Umbilical cord (tissue), 2 donors: ENCODE measurements at places on chromosomes 2 and 18.

DNA sequence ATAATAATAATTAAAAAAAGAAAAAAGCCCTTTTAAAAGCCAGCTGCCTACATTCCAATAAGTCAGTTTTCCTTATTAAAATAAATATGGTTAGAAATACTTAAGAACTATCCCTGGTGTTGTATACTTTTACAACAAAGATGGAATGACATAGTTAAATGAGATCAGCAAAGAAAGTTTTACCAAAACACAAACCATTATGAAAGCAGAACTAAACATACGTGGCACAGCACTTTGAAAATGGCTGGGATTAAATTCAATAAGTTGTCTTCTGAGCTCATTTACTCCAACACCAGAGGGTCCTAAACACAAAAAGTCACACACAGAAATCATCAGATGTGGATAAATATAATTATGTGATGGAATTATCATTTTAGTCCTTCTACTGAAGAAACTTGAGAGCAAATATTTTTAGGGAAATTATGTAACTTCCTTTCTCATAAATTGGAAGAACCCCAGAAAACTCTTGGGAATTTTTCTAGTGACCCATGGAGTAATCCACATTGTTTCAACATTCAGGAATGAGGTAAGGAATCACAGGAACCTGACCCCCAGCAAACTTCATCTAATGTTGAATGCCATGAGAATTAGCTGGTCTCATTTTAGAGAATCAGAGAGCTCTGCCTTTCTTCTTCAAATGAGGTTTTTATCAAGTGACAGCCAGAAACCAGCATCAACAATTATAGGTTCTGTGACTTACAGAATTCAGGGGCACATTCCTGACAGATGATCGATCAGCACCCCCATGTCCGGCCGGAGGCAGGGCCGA, 11.5 kb upstream of the TMEM237 start:
- no peak for DNase-seq

DNA sequence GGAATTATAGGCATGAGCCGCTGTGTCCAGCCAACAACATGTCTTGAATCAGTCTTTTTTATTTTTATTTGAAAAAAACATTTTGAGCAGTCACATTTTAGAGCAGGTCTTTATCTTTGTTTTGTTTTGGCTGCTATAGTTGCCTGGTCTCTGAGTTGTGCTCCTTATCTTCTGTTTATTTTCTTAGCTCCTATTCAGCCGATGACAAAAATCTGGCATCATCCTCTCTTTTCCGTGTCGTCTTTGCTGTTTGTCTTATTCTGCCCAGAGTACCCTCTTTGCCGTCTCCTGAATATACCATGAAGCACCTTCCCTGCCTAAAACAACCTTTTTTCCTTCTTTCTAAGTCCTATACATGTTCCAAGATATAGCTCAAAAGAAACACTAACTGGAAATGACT, 201.1 kb downstream of the THSD7B start:
- no peak for DNase-seq

DNA sequence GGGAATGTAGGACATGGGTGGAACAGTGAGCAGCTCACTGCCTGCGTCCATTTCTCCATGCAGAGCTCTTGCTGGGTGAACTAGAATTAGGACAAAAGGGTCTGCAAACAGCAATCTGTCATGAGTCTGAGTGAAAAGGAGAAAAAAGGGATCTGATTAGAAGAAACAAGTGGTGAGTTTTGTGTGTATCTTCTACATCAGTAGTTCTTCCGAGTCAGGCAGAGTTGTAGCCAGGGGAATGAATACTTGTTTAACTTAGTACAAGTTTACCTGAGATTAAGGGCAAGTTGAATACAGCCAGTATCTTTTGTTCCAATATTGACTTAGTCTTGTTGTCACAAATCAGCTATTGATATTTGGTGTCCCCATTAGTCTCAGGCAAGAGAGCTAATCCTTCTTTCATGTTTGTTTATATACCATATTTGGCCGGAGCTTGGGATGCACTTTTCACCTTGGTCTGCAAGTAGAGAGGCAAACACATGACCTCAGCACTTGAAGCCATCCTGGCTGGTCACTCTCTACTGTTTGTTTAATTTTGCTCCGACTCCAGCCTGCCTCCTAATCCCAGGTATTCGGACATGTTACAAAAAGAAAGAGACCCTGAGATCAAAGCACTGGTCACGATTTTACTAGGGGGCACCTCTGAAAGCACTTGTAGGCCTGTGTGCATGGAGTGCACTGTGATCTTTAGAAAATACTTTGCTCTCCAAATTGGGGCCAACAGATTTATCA, 211.0 kb upstream of the NT5C1B start:
- DNase-seq = no peak

GRCh38 chr2:230666885-230667712, 45.5 kb upstream of the CAB39 start:
- peak; percentile 52 for DNase-seq

DNA sequence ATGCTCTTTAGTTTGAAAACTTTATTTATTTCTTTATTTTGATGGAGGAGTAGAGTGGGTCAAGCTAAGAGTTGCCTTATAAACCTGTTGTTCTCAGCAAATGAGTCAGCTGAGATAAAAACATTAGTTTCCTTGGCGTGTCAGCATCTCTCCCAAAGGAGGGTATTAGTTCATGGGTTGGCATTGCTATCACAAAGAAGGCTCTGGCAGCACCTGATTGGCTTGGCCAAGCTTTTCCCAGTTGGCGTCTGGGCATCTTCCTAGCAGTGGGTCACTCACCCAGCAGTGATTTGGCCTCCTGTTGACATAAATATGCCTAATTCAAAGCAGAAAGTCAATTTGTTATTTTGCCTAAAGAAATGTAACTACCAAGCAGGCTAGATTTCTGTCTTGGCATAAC, 200.7 kb upstream of the TNP1 start:
- no peak for DNase-seq

- DNase-seq = no peak
These were observed 472.0 kb downstream of the DCDC2C start for GRCh38 chr2:4175343-4175742.

- DNase-seq = peak; percentile 86
These were observed 33.7 kb upstream of the WDR75 start for GRCh38 chr2:189407281-189408209.

GRCh38 chr18:11497585-11497984, 111.8 kb upstream of the SLC35G4 start:
- no peak for DNase-seq

- DNase-seq = no peak
These were observed 42.8 kb upstream of the LDLRAD4 start for GRCh38 chr18:13175754-13176210.

DNA sequence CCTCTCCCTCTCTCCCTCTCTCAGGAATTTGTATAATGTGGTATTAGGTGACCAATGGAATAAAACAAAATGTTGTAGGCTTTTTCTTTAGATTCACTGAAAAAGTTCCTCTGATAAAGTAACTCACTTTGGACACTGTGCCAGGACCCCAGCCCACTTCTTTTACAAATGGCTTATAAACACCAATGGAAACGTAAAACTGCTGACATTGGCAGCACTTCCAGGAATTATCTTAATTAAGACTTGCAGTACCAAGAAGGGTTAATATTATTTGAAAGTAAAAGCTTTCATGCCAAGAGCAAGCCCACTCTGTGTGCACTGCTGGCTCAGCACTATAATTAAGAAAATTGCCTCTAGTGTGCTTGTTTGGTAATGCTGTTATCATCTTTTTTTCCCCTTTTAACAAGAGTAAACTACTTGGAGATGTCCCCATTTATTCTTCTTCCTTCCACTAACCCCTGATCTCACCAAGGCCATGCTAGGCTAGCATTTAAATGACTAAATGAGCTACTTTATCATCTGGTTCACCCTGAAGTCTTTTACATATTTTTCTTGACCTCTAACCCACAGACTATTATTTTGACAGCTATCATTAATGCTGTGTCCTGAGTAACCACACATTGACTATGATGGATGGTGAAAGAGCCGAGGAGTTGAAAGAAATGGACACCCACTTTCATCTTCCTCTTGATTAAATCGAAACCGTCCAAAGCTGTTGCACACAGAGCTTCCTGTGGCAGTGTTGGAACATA, 232.2 kb upstream of the ETAA1 start:
- no peak for DNase-seq

DNA sequence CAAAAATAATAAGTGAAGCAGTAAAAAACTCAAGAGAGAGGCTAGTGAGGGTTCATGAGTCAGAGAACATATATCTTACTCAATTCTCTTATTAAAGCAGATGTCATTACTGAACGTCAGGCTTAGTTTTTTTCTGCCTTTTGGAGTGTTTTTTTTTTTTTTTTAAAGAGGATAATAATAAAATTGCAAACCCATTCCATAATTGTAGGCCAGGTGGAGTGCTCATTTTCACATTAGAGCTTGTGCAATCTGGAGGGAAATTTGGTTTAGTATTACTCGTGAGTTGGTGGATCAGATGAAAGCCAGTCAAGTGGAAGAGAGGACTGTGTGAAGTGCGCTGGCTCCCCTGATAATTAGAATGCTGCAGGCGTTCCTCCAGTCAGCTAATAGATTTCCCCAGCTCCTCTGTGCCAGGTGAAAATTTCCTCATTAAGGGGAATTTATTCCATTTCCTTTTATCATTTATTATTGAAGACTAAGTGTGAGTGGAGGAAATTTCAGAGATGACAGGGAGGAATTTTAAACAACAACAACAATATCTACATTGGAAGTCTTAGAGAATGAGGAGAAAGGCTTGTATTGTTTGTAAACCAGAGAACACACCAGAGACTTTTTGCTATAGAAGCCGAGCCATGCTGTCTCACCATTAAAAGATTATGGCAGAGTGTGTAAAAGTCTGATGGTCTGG, 74.6 kb downstream of the CPS1 start:
- DNase-seq = no peak

GRCh38 chr2:176503776-176504175, 234.5 kb downstream of the MTX2 start:
- DNase-seq = no peak
